ENCODE measurements at places on chromosomes 5 and 9.

DNA sequence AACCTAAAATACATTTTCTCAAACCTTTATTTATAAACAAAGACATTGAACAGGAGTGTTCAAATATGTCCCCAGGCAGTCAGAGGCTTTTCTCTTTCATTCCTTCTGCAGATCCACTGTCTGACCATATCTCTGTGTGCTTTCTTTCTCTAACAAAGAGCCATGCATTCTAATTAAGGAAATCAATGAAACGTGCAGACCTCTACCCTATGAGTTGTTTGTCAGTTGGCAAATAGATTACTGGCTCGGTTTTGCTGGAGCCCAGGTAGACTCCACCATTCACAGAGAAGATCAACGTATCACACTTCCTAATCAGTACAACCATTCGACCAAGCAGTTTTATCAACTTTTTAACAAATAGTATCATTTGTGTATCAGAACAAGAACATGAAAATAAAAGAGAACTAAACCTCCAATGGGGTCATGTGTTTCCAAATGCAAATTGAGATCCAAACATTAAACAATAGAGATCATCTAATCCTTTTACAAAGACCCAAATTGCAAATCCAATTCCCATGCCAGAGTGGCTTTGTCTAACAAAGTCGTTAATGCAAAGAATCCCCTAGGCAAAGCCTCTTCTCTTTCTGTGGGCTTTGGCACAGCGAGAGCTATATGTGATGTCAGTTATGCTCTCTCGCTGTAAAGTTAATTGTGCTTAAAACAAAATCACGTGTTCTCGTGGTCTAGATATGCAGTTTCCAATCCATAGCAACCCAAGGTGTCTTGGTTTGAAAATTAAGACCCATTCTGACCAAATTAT, 16.8 kb downstream of the KLF4 start:
- DNase-seq, result no peak

DNA sequence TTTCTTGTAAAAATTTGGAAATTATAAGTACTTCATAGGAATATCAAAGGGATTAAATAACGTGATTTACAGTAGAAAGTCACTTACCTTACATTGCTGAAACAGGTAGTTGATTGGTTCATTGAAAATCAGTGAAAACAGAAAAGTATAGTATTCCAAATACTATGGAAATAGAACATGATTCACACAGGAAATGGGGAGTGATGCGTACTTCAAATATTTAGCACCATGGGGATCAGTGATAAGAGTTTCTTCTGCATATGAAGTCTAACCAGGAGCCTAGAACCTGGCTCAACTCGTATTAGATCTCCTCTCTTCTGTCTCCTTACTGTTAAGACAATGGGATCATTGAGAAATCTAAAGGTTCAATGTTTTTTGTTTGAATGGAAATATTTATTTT, 133.3 kb downstream of the FAM174A start:
- DNase-seq, result no peak

- no peak for DNase-seq
Measured at GRCh38 chr9:122354536-122355199, 16.2 kb upstream of the PTGS1 start.

- DNase-seq, result no peak
Measured at GRCh38 chr9:93523518-93524144, 52.8 kb upstream of the PHF2 start.

- DNase-seq, result no peak
Measured at GRCh38 chr5:56160723-56161438, 72.2 kb downstream of the ANKRD55 start.

GRCh38 chr5:136594416-136594815, 229.1 kb upstream of the TRPC7 start:
- no peak for DNase-seq

GRCh38 chr5:88693071-88693932, 189.7 kb downstream of the MEF2C start:
- DNase-seq, result no peak

DNA sequence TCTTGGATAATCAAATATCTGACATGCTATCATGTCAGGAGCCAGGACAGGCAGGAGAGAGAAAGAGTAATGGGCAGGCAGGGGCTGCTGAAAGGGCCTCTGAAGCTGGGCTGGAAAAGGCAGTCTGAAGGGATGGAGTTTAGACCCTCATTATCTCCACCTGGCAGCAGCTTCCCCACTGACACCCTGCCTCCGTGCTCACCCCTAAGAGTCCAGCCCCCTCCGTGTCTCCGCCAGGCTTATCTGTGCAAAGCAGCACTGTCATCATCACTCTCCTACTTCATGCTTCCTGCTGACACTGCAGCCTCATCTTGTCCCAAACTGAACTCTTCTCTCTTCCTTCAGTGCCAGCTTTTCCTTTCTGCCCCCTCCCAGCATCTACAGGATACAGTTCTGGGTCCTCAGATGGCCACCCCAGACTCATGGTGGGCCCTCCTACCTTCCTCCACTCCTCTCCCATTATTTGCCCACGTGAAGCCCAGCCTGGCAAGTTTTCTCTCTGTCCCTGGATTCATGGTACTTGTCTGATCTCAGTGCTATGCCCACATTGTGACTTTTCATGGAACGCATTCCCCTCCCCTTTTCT, 70.9 kb upstream of the KLF9 start:
- no peak for DNase-seq

DNA sequence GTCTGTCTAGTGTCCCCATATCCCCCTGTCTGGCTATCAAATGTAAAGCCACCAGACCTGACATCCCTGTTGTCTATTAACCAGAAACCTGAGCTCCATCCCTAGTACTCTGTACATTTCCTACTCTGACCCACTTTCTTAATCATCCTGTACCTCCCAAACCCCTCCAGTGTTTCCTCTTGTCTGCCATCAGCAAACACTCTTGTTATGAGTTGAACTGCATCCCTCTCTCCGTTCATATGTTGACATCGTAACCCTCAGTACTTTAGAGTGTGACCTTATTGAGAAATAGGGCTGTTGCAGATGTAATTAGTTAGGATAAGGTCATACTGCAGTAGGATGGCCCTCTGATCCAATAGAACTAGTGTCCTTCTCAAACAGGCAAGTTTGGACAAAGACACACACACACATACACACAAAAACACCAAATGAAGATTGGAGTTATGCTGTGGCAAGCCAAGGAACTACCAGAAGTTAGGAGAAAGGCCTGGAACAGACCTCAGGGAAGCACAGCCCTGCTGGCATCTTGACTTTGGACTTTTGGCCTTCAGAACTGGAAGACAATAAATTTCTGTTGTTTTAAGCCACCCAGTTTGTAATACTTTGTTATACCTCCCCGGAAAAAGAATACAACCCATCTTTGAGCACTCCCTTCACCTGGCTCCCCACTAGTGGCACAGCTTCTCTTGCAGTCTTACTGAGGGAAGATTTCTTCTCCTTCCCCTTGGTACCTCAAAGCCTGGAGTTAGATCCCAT, 180.0 kb upstream of the PTGER4 start:
- no peak for DNase-seq

DNA sequence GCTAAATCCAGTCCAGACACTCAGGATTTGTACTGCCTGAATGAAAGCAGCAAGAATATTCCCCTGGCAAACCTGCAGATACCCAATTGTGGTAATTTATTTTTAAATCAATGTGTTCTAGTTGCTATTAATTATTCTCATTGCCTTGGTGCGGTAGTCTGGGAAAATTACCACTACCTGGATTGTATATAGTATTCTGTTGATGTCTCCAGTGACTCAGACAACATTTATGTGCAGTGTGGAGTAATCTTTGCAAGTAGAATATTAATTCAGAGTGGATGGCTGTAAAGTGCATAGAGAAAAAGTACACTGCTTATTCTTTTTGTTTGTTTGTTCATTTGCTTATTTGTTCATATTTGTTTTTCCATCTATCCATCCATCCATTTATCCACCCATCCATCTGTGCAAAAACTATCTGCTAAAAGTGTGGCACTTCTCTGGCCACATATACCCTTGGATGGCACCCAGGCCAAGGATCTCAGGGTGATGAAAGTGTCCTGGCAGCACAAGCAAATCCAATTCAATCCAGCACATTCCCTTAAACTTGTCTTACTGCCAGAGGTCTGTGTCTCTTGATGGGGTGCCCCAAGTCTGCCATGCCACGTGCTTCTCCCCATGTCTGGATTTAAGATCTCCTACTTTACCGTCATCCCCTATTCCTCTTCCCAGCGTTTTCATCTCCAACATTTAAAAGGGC, 41.3 kb downstream of the NTRK2 start:
- no peak for DNase-seq

DNA sequence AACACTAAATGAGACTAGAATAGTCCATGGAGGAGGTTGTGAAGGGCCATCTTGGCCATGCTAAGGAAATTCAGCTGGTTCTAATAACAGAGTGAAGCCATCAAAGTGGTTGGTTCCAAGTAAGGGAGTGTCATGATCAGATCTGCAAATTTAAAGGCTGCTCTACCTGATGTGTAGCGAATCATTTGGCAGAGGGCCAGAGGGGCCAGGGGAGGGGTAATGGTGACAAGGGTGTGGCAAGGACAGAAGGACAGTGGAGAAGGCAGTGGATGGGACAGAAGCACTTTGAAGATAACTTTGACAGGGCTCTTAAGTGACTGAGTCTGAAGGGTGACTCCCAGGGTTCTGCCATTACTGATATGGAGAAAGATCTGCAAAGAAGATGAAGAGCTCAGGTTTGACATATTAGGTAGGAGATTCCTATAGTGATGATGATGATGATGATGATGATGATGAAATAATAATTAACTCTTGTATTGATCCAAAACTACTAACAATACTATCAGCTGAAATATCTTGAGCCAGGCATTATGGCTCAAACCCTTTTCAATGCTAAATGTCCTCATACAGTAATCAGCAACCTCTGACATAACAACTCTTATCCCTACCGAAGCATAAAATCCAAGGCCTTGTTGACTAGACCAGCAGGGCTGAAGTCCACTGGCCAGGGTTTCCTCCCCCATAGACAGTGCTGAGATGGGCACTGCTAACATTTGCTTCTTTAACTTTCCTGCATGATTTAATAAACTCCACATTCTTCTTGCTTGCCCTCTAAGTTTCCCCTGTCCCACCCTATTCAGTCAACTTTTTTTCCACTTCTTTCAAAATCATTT, 20.0 kb downstream of the KIAA1191 start:
- DNase-seq, result no peak

GRCh38 chr5:112971276-112971675, 5.3 kb upstream of the DCP2 start:
- no peak for DNase-seq

DNA sequence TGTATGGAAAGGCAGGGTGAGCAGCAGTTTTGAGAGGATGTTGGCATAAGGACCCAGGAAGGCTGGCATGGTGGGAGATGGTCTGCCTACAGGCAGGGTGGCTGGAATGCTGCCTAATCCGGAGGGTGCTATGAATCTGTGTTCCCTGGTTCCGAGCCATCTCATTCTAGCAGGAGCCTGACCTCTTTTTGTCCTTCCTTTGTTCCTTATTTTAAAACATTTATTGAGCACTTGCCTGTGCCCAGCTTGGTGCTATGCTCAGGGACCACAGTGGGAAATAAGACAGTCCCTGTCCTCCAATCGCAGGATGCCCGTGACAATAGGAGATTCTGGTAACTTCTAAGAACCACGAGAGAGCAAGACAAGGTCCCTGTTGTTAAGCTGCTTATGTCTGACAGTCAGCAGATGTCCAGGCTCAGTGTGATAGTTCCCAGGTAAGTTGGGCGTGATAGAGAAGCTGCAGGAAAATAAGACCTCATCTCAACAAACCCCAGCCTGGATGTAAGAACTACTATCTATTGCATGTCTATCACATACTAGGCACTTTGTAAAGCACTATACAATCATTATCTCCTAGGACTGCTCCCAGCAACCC, 9.1 kb upstream of the ZBTB34 start:
- DNase-seq, result no peak

GRCh38 chr9:118751077-118751847, 618.0 kb downstream of the BRINP1 start:
- no peak for DNase-seq

GRCh38 chr5:10360686-10361085, 7.2 kb downstream of the MARCHF6 start:
- no peak for DNase-seq

DNA sequence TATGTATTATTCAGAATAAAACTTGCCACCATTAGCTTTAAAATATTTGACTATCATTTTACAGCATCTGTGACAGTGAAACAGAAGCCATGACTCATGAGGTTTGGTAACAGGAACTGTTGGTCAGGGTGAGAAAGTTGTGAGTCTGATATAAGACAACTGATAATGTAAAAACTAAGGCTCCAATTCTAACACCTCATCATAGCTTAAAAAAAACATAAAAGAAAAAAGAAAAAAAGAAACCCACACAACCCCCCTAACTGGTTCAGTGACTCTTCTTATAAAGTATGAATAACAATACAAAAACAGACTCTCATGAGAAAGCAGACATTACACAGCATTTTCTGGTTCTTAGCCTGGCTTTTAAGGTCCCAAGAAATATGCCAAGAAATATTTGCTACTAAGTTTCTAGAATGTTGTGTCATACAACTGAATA, 85.8 kb downstream of the MRPS27 start:
- DNase-seq, result no peak

- no peak for DNase-seq
Measured at GRCh38 chr5:72129725-72130124, 22.4 kb downstream of the MAP1B start.

DNA sequence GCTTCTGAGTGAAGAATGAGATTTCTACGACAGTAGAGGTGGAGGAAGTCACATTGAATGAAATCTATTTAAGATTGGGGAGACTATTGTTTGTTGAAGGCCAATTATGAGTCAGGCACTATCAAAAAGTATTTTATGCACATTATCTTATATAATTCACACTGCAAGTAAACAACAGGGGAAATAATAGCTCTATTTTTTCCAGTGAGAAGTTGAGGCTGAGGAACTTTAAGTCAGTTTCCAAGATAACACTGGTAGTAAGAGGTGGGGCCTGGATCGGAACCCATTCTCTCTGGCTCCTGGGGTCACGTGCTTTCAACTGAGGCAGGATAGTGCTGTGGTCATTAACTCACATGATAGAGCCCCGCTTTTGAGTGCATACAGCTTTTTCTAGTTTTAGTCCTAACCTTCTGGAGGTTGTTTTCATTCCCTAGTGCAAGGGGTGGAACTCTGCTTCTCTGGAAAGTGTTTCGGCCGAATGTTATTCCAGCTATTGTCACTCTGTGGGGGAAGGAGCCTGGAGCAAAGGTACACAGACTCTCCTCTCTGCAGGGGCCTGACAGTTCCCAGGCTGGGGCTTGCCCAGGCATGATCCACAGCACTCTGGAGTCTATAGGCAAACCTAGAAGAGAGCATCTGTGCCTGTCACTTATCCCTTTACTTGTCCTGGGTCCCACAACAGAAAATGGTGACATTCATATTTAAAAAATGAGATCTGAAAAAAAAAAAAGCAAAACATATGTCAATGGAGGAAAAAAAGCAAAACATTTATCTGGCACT, 352.4 kb upstream of the ACTBL2 start:
- DNase-seq, result no peak

- DNase-seq, result no peak
Measured at GRCh38 chr5:124438026-124438902, 308.2 kb downstream of the ZNF608 start.

GRCh38 chr9:132164604-132165362, 2.9 kb downstream of the NTNG2 start:
- DNase-seq, result no peak

DNA sequence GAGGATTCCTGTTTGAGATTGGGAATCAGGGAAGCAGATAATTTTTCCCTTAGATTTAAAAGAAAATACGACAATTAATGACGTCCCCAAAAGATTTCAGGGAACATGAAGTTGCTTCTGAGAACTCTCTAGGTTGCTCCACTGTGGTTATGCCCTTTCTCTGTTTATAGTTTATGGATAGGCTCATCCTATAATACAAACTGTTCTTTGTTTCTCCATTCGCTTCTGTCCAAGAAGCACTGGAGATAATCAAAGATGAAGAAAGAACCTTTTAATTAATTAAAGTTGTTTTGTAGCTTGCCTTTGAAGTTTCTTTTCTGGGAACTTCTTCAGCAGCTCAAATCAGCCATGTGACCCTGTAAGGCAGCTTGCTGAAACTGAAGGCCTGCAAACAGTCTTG, 87.5 kb downstream of the CHSY3 start:
- no peak for DNase-seq
